Neural crest cell (in vitro differentiated cells): ENCODE measurements at places on chromosomes 1 and 21.

- no peak for DNase-seq
Measured at GRCh38 chr1:72063364-72064044, 218.8 kb downstream of the NEGR1 start.

DNA sequence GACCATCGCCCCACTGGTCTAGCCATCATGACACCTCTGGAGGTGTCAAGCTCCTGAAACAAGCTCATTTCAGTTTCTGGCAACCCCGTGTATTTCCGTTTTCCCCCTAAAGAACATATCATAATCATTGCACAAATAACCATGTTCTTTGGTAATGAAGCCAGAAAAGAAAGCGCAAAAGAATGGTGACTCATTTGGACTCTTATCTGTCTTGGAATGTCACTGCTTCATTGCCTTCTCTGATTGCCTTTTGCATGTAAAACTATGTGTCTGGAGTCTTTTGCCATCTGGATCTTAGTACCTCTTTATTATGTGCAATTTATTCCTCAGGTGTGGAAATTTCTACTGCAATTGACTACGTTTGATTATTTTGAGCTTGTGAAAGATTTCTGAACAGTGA is 110.5 kb downstream of the COLGALT2 start:
- DNase-seq, result no peak

DNA sequence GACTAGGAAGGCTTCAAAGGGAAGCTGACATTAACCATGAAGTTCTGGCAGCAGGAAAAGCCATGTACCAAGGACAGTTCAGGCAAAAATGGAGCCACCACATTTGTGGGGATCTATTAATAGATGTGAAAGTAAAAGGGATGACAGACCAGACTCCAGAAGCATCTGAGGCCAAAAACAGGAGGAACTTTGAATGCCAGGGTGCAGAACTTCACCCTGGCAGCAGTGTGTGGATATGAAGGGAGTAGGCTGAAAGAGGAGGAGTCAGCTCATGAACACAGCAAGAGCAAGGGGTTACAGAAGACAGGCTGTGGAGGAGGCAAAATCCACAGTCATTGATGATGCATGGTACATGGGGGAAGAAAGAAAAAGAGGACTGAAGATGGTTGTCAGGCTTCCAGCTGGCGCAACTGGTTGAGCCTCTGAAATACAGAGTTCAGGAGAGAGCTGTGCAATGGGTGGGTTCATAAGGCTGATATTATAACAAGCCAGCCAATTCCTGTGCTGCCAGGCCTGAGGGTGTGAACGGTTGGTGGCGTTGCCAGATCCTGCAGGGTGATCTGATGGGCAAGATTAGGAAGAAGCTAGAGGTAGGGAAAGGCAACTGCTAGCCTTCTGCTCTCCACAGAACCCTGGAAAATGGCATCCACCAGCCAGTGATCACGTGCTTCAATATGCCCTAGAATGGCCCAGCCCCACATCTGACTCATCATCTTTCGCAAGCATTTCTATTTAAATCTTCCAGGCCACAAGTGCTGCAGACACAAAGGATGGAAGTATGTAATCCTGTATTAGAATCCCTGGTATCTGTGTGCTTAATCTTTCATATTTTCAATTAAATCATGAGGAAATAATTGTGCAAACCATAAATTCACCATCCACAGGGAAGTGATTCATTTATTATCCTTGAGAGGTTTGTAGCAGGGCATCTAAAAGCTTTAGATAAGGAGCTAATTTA is 81.9 kb downstream of the SLC25A24 start:
- no peak for DNase-seq

- DNase-seq, result no peak
Measured at GRCh38 chr1:1203561-1204424, 2.6 kb downstream of the TNFRSF18 start.

- DNase-seq, result no peak
Measured at GRCh38 chr1:96358057-96358456, 363.5 kb upstream of the PTBP2 start.

DNA sequence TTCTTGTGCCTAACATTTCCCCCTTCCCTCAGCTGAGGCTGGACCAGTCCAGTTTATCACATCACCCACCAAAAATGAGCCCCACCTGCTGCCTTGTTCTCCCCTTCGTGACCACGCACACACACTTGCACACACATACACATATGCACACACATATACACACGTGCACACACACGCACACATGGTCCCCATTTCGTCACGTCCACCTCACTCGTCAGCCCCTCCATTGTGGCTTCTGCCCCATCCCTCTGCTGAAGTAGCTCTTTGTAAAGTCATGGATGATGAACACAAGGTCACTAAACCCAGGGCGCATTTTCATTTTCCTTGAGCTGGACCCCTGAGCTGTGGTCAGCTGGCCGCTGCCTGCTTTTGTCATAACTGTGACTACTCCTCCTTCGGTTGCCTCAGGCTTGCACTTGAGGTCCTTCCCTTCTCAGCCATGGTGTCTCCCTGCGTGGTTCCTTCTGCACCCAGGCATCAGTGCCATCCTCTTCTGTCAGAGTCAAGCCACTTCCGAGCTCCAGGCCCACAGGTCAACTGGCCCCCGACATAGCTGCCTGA is 93.8 kb downstream of the SYT2 start:
- DNase-seq, result no peak

- DNase-seq, result no peak
Measured at GRCh38 chr1:100795646-100795985, 76.1 kb downstream of the VCAM1 start.

GRCh38 chr1:53502641-53503432 is 43.6 kb downstream of the DMRTB1 start:
- no peak for DNase-seq

DNA sequence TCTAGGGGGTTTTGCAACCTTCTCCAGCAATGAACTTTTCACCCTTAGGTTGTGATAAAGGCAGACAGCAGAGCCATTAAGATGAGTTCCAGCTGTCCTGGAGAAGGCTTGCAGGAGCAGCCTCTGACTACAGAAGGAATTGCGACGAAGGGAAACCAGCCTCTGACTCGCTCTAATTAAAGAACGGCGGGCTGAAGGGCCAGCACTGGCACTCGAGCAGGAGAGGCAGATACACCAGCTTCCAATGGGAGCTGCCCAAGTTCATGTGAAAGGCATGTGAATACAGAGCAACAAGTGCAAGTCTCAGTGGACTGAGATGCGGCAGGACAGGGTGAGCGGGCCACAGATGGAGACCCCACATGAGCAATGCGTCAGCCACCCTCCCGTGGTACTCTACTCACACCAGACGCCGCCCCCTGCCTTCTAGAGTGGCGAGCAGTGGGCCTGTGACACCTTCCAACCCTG is 15.7 kb downstream of the RCC2 start:
- no peak for DNase-seq

DNA sequence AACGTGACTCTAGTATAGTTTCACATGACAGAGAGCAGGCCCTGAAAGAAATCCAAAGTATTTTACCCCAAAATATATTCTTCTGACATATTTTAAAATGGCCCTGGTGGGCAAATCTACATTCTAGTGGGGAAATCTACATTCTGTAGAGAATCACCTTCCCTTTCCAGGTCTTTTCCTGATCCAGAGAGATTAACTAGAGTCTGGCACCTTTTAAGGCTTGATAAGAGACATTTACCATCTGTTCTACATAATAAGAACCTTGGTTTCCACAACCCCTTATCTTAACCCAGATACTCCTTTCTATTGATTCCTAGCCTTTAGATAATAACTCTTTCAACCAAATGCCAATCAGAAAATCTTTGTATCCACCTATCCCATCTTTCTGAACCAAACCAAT is 17.0 kb upstream of the L1TD1 start:
- DNase-seq, result no peak

- no peak for DNase-seq
Measured at GRCh38 chr1:241810769-241811405, 37.1 kb upstream of the EXO1 start.

GRCh38 chr1:21659099-21659923 is 9.8 kb downstream of the RAP1GAP start:
- DNase-seq, result peak; percentile 88

- no peak for DNase-seq
Measured at GRCh38 chr1:54812801-54813484, 11.8 kb upstream of the TTC22 start.

- no peak for DNase-seq
Measured at GRCh38 chr1:213417225-213417820, 366.3 kb downstream of the RPS6KC1 start.

DNA sequence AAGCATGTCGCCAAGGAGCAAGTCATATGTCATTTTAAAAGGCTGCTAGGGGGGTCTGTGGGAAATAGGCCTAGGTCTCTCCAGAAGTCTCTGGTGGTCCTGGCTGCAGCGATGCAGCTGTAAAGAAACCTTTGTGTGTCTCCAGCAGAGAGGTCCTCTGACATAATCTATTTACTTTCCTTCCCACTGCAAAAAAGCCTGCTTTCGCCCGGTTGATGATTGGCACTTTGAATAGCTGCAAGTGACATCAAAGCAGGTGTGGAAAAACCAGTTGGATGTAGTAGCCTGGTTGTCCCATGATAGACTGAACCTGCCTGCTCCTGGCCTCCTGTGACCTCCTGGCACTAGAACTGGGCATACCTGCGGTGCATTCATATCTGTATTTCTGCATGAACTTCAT is 13.8 kb downstream of the RASSF5 start:
- DNase-seq, result no peak

GRCh38 chr1:23867542-23867894 is 572 bp downstream of the FUCA1 start:
- DNase-seq, result no peak

DNA sequence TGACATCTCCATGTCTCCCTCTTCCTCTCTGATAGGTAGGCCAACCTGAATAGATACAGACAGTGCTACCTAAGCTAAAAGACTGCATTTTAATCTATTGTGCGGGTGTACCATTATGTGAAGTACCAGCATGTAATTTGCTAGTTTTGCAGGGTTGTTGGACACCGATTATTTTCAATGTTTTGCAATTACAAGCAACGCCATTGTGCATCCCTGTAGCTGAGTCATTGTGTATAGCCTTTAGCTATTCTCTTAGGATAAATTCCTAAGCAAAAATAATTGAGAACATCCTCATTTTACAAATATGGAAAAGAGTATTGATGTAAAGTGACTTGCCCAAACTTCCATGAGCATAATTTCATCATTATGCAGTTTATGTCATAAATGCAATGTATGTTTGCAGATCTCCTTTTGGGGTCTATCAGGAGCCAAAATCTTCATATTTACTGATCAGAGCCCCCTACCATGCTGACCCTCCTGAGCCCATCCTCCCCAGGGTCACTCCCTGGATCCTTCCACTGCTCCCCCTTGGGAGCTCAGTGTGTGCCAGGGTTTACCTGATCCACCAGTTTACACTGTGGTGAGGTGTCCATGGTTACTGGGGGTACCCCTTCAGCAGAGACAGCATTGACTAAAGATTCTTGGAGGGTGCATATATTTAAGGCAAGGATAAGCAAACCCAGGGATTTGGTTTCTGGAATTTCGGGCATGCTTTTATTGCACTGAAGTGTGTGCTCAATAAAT is 80.6 kb downstream of the CCDC185 start:
- no peak for DNase-seq

GRCh38 chr1:100349246-100349645 is 3.1 kb upstream of the CDC14A start:
- DNase-seq, result no peak

GRCh38 chr1:153748903-153749302 is 21.1 kb downstream of the INTS3 start:
- no peak for DNase-seq

GRCh38 chr1:156097499-156098178 is 15.4 kb upstream of the MEX3A start:
- no peak for DNase-seq

GRCh38 chr1:125065821-125066180 is 3881.0 kb downstream of the SRGAP2C start:
- no peak for DNase-seq

GRCh38 chr1:27592931-27593677 is 10.8 kb downstream of the AHDC1 start:
- no peak for DNase-seq

DNA sequence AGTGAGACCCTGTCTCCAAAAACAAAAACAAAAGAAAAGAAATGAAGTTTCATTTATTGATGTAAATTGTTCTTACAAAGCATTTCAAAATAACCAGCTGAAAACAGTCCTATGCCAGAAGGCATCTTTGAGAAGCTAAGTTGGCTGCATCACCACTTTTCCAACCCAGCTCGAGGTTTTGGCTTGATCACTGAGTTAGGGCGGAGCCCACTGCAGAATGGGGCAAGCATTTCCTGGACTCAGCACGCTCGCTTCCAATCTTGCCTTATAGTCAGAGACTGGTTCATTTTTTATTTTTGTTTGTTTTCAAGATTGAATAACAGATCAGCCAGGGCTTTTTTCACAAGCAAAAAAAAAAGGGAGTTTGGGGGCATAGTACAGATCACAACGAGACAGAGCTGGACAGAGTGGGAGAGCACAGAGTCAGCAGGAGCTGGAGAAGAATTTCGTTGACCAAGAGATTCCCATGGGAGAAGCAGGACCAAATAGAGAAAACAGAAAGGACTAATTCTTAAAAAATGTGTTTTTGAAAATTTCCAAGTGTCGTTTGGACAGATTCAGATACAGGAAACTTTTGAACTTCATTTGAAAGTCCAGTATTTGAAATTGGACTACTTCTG is 23.5 kb upstream of the COL6A1 start:
- no peak for DNase-seq

DNA sequence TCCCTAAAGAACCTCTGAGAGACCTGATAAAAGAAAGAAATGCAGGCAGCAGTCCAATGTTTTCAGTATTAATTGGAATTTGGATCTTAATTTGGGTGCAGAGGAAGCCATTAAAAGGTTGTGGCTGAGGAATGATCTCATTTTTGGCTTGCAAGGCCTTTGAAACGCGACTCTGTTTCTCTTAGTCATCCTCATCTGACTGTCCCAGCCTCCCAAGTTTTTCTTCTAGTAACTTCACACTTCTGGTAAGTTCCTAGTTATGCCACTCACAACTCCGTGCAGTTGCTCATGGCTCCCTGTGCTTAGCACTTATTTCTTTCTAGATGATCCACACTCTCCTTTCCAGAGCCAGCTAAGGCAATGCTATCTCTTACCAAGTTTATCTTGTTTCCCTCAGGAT is 147.4 kb upstream of the USP24 start:
- DNase-seq, result no peak

- no peak for DNase-seq
Measured at GRCh38 chr1:24392982-24393650, 20.5 kb downstream of the STPG1 start.

DNA sequence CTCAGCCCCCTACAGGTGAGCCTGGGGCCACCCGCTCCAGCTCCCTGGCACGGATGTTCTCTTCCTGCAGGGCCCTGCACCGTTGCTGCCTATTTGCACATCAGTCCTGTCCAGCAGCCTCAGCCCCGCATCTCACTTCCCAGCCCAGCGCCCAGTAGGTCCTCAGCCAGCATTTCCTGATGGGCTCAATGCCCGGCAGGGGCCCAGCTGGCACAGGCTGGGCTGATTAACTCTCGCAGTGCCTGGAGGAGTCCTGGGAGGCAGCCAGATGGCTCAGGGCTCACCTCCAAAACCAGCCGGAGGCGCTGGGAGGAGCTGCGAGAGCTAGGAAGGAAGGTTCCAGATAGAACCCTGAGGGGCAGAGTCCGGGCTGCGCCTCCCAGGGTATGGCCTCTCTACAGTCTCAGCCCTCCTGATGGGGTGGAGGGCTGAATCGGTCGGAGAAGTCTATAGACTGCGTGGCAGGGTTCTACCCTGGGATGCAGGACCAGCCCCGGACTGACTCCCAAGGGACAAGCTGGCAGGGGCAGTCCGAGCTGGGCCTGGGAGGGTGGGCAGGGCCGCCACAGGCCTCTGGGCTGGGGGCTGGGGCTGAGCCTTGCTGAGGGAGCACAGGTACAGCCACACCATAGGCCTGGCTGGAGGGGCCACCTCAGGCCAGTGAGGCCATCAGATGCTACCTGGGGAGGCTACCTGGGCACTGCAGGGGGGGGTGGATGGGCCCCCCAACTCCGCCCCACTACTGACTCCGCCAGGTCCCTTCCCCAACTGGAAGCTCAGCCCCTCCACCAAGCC is 19.2 kb upstream of the CLSTN1 start:
- no peak for DNase-seq
